ENCODE measurements at places on chromosomes 1 and 21. TPM values are rescaled to one million over a fixed set of nuclear protein-coding genes. Genes with fewer than 3 reads are reported as not detected.

CHIA gene
- not detected for total RNA-seq

ASPM gene
- 32.4 TPM for total RNA-seq

DNA sequence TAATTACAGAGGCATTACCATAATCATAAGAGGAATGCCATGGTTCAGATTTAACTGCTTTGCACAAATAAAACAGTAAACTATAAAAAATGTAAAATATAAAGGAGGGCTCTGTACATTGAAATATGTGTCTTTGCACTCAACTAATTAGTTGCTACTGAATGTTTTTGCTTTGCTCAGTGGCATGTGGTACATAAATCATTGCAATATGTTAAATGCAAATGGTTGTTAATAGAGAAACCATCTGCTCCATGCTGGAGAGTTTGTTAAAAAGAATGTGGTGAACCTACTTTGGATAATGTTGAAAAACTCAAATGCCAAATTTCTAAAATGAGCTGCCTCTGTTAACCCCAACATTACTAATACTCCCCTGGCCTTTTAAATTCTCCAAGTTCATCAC lies 201.5 kb downstream of the NTNG1 start:
- no peak for DNase-seq

DNA sequence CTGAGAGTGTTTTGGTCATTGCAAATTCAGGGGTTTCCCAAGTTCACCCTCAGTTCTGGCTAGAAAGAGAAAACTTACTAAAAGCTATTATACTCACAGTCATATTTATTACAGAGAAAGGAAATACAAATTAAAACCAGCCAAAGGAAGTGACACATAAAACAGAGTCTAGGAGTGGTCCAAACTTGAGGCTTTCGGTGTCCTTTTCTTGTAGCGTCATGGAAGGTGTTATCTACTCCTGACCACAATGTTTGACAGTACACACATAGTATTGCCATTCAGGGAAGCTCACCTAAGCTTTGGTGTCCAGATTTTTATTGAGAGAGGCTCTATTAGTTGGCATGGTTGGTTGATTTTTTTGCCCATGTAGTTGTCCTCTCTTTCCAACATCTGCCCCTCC lies 59.0 kb downstream of the SLC35A3 start:
- no peak for DNase-seq

DNA sequence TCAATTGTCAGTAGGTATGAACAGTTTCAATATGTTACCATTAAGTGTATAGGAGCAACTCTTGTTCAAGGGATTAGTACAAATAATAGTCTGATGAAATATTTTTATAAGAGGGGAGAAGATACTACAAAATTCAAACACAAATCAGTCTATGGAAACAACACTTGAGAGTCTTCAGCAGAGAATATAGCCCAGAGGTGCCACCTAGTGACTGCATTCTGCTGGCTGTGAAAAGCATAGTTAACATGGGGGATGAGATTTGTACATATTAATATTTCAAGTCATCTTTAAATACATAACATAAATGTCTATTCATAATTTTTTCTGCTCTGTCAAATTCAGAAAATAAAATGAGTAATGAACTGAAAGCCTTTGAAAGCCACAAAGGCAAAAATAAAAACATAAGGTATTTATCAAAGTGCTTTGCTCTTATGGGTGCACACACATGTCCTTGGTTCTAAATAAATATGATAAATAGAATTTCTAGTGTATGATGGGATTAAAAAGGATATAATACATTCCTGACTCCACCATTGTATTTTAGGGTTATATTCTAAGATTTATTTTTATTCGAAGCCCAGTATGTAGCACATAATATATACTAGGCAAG lies 440.9 kb upstream of the ZRANB2 start:
- no peak for DNase-seq

DNA sequence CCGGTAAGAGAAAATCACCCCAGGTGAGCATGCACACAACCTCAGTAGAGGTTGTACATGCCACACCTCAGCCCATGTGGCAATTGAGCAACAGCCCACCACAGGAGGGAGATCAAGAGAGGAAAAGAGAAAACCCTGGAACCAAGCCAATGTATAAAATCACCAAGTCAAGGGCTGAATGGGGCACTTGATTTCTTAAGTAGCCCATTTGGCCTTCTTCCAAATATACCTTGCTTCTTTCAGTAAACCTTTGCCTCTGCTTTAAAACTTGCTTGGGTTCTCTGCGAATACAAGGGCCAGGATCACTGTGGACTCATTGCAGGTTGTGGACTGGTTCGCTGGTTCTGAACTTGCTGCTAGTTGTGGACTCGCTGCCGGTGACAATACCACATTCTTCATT lies 1814.0 kb downstream of the PLA2G4A start:
- no peak for DNase-seq

DNA sequence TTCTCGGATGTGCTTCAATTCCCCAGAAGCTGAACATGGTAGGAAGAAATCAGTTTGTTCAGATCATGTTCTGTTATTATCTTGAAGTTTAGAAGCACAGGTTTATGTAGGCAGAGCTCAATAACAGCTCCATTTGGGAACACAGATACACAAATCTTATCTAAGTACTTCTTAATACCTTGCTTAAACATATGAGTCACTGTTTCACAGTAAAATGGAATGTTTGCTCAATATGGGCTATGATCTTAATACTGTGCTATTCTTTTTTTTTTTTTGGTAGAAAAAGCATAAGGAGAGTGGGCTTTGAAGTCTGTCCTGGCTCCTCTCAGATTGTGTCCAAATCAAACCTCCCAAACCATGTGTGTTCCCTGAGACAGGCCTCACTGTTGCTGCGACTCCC lies 13.4 kb downstream of the PROK1 start:
- DNase-seq: no peak

All from H9 (cell line).